ENCODE measurements at places on chromosomes 2 and 18. TPM values are rescaled to one million over a fixed set of nuclear protein-coding genes. Genes with fewer than 3 reads are reported as not detected.

GRCh38 chr18:26185267-26185666 lies 41.0 kb upstream of the TAF4B start:
- no peak for ATAC-seq

GRCh38 chr2:54677476-54678265 lies 45.8 kb upstream of the EML6 start:
- ATAC-seq: no peak

GRCh38 chr2:239748811-239749210 lies 276.3 kb downstream of the NDUFA10 start:
- ATAC-seq: no peak

- ATAC-seq: peak; percentile 95
These were observed 123.3 kb downstream of the LTBP1 start for GRCh38 chr2:33069894-33070651.

TGFA gene
- 42.6 TPM for total RNA-seq

MAPRE3 gene
- 6.9 TPM for total RNA-seq

- no peak for ATAC-seq
These were observed 75.7 kb downstream of the MYO1B start for GRCh38 chr2:191320881-191321280.

GPBAR1 gene
- total RNA-seq: not detected

KCNJ3 gene
- total RNA-seq: not detected

GRCh38 chr2:170571612-170572011 lies 143.5 kb upstream of the SP5 start:
- ATAC-seq: no peak

- ATAC-seq: no peak
These were observed 47.7 kb downstream of the COLEC12 start for GRCh38 chr18:452816-453215.

GRCh38 chr2:211344289-211344688 lies 787.9 kb downstream of the CPS1 start:
- no peak for ATAC-seq

- ATAC-seq: no peak
These were observed 234.7 kb downstream of the TTC32 start for GRCh38 chr2:19667085-19667484.
